ENCODE measurements at places on chromosomes 16 and 17.
A peak's percentile ranks its signal among the peaks of the same experiment; 100 is the strongest.

DNA sequence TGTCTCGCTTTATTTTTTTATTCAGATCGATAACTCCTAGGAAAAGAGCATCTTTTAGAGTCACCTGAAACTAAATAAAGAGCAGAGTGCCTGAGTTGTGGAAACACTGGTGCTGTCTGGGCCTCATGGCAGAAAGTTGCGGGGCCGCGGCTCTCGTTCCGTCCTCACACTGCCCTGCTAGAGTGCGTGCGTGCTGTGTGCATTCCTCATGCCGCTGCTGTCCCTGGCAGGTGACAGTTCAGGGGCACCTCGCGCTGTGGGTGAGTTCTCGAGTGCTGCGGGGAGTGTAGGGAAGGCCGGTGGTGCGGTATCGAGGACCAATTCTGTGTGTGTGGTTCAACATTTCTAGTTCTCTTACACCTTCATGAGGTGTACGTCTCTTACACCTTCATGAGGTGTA lies 136.6 kb downstream of the RPTOR start:
- no peak for DNase-seq

GRCh38 chr17:17663160-17664063 lies 17.8 kb upstream of the RAI1 start:
- DNase-seq, result peak; percentile 43

- DNase-seq, result no peak
These were observed 28.2 kb upstream of the CSNK2A2 start for GRCh38 chr16:58225965-58226602.

DNA sequence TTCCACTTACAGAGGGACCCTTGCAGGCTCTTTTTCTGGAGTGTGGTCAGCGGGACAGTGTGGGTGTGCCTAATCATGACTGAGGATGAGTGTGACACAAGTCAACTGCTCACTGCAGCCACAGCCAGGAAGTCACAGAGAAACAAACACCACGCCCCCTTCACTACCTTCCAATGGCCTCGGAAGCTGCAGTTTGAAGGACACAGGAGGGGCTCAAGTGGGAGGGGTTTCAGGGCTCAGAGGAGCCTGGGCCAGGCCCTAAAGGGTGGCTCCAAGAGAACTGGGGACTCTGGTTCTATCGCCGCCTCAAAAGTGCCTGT lies 116.2 kb upstream of the SDK2 start:
- no peak for DNase-seq

- no peak for DNase-seq
These were observed 3.6 kb downstream of the GSE1 start for GRCh38 chr16:85616607-85617321.

- no peak for DNase-seq
These were observed 629.7 kb upstream of the KIF2B start for GRCh38 chr17:53193044-53193443.

DNA sequence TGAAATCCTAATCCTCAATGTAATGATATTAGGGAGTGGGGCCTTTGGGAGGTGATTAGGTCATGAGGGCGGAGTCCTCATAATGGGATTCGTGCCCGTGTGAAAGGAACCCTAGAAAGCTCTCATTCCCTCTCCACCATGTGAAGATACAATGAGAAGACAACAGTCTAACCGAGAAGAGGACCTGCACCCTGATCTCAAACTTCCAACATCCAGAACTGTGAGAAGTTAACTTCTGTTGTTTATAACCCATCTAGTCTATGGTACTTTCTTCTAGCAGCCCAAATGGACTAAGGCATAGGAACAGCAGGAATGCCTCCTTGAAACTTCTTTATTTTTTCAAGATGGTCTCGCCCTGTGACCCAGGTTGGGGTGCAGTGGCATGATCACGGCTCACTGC lies 24.7 kb downstream of the WSB1 start:
- DNase-seq, result no peak

GRCh38 chr17:44633998-44634397 lies 22.3 kb upstream of the MEIOC start:
- no peak for DNase-seq
